ENCODE measurements at places on chromosomes 13 and 19. TPM values are rescaled to one million over a fixed set of nuclear protein-coding genes. Genes with fewer than 3 reads are reported as not detected.

Gene KCNC3
- total RNA-seq = 9.5 TPM

DNA sequence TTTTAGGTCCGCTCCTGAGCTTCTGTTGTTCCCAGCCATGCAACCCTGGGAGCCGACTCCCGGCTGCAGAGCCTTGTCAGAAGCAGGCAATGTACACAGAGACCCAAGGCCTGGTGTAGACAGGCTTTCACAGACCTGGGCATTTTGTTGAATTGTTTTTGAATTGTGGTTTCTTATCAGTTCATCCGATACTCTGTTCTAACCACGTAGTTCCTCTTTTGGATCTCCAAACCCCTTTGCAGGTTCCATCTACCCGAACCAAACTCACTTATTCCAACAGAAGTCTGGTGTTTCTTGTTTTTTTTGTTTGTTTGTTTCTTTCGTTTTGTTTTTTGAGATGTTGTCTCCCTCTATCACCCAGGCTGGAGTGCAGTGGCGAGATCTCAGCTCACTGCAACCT is 6.3 kb upstream of the NLRP2 start:
- no peak for DNase-seq

Gene MYCBP2
- 95.7 TPM for total RNA-seq

- no peak for DNase-seq
Observed at GRCh38 chr13:114033541-114034315, 59.9 kb upstream of the C13orf46 start.

DNA sequence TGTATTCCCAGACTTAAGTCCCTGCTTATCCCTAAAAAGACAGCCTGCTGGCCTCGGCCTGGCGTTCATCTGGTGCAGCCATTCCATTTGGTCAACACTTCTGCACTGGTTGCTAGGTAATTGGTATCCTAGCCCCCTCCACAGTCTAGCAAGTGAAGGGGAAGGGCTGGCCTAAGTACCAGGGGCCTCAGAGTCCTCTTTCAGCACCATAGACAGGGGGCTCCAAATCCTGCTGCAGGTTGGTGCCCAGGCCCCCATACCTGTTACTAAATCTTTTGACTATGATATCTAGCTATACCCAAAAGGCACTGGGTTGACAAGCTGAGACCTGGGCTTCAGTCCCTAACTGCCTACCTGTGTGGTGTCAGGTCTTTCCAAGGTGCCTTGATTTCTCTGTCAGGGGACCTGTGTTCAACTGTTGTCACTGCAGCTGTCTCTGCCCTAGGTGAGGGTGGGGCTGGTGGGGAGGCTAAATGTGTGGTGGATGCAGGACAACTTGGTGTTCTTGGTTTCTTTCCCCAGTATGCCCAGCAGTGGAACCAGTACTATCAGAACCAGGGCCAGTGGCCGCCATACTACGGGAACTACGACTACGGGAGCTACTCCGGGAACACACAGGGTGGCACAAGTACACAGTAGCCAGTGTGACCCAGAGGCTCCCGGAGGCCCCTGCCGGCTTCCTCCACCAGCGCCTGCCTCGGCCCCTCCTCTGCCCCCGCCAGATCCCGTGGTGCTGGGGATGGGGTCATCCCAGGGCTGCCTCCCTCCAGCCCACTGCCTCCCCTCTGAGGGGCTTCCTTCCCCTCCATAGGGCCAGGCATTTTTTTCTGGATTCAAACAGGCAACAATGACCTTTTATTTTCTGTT is 3.8 kb upstream of the CCDC97 start:
- no peak for DNase-seq

All from type B pancreatic cell (in vitro differentiated cells).